Activated T-helper 2 cell treated with anti-CD3 and anti-CD28 coated beads, Interferon-gamma antibody, Interleukin-2, Interleukin-4, amounts not matched to agents 10 μg/mL and 5 μg/mL and 100 μg/mL, durations not matched to agents 14 hours and 24 hours and 36 hours (primary cell): ENCODE measurements at places on chromosomes 7 and 10. TPM values are rescaled to one million over a fixed set of nuclear protein-coding genes. Genes with fewer than 3 reads are reported as not detected.

Gene SLC29A3
- total RNA-seq, result 7.2 and 7.3 TPM in 2 replicates

Gene ELOVL3
- total RNA-seq, result not detected in 2 replicates

Gene ACSM6
- not detected in 2 replicates for total RNA-seq

Gene UTF1
- 0.16 and 0.28 TPM in 2 replicates for total RNA-seq

Gene GPC2
- total RNA-seq, result 7.0 and 7.8 TPM in 2 replicates

Gene GIMAP8
- total RNA-seq, result 6.1 and 7.0 TPM in 2 replicates

Gene ELAPOR2
- total RNA-seq, result 2.4 and 2.7 TPM in 2 replicates

- H3K27me3 ChIP-seq, result no peaks in the 10 kb centered on the region
- no peak for DNase-seq
- no peaks in the 10 kb centered on the region for H3K4me1 ChIP-seq
These were observed 21.6 kb upstream of the RPEL1 start for GRCh38 chr10:103224133-103224532.

GRCh38 chr7:6889252-6889812 is 63.3 kb upstream of the CCZ1B start:
- no peaks in the 10 kb centered on the region for H3K4me1 ChIP-seq
- no peaks in the 10 kb centered on the region for H3K36me3 ChIP-seq
- no peak overlapping the region for H3K27ac ChIP-seq
- H3K4me3 ChIP-seq, result no peak overlapping the region
- no peak for DNase-seq

DNA sequence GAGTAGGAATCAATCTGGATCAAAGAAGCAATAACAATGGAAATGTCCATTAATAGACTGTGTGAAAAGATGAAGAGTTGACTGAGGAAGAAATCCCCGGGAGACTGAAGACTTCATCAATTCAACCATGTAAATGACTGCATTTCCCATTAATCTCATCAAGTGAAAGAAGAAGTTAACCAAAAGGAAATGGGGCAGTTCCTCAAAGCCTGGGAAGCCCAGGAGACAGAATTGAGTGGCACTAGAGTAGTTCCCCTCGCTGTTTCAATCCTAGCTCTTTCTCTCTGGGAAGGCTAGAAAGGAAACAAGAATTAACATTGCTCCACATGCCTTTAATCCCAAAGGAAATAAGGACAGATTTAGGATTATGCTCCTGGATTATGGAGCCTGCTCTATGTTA is 4.8 kb upstream of the OR6V1 start:
- H3K4me1 ChIP-seq, result peaks cover 10% of the 10 kb centered on the region
- H3K4me3 ChIP-seq, result no peak overlapping the region
- H3K27me3 ChIP-seq, result peaks cover 3% of the 10 kb centered on the region

GRCh38 chr10:82742478-82742877 is 867.5 kb downstream of the NRG3 start:
- no peaks in the 10 kb centered on the region for H3K27me3 ChIP-seq
- H3K36me3 ChIP-seq, result no peaks in the 10 kb centered on the region
- no peak for DNase-seq
- no peak overlapping the region for H3K27ac ChIP-seq
- H3K4me3 ChIP-seq, result no peak overlapping the region
- H3K4me1 ChIP-seq, result no peaks in the 10 kb centered on the region

- H3K36me3 ChIP-seq, result no peaks in the 10 kb centered on the region
- no peak for DNase-seq
- H3K27me3 ChIP-seq, result peaks cover 31% of the 10 kb centered on the region
- no peak overlapping the region for H3K4me3 ChIP-seq
- no peaks in the 10 kb centered on the region for H3K4me1 ChIP-seq
These were observed 3.3 kb downstream of the PLXDC2 start for GRCh38 chr10:19819419-19820033.

GRCh38 chr10:63464402-63465292 is 1.1 kb downstream of the JMJD1C start:
- H3K4me1 ChIP-seq, result peaks cover 10% of the 10 kb centered on the region
- no peak for DNase-seq
- no peak overlapping the region for H3K27ac ChIP-seq
- H3K36me3 ChIP-seq, result no peaks in the 10 kb centered on the region

- no peak for DNase-seq
- no peaks in the 10 kb centered on the region for H3K4me1 ChIP-seq
- no peaks in the 10 kb centered on the region for H3K36me3 ChIP-seq
- no peak overlapping the region for H3K4me3 ChIP-seq
- H3K27me3 ChIP-seq, result peaks cover 3% of the 10 kb centered on the region
These were observed 74.3 kb upstream of the CSTF2T start for GRCh38 chr10:51773681-51774080.

GRCh38 chr7:100759357-100760171 is 26.2 kb downstream of the ZAN start:
- H3K27me3 ChIP-seq, result peaks cover 2% of the 10 kb centered on the region
- no peaks in the 10 kb centered on the region for H3K4me1 ChIP-seq
- H3K27ac ChIP-seq, result no peak overlapping the region
- DNase-seq, result no peak
- no peak overlapping the region for H3K4me3 ChIP-seq
- no peaks in the 10 kb centered on the region for H3K36me3 ChIP-seq

DNA sequence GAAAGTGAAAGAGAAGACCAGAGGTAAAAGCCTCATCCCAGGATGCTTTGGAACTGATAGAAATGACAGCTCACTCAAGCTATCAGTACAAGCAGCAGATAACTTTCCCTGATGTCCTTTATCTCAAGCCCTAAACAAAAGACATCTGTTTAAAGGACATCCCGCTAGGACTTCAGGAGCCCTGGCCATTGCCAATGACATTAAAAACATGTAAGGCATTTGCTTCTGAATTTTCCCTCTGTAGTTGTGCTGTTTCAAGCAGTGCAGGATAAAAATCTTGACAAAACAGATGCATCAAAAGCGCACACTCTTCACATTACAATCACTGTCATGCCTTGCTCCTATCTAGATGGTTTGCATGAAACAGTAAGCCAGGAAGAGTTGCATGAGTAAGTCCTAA is 159.8 kb downstream of the AOAH start:
- no peak overlapping the region for H3K4me3 ChIP-seq
- no peaks in the 10 kb centered on the region for H3K27me3 ChIP-seq
- DNase-seq, result no peak
- no peak overlapping the region for H3K27ac ChIP-seq
- peaks cover 52% of the 10 kb centered on the region for H3K36me3 ChIP-seq
- H3K4me1 ChIP-seq, result peaks cover 6% of the 10 kb centered on the region

DNA sequence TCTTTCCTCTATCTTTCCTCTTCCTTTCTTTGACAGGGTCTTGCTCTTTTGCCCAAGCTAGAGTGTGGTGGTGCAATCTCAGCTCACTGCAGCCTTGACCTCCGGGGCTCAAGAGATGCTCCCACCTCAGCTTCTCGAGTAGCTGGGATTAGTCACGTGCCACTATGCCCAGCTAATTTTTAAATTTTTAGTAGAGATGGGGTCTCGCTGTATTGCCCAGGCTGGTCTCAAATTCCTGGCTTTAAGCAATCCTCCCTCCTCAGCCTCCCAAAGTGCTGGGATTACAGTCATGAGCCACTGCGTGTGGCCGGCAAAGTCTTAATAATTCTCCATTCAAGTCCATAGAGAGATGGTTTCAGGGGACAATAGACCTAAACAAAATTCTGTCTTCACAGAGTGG is 40.2 kb downstream of the COL26A1 start:
- no peak overlapping the region for H3K27ac ChIP-seq
- peaks cover 11% of the 10 kb centered on the region for H3K27me3 ChIP-seq
- no peak for DNase-seq
- H3K4me1 ChIP-seq, result no peaks in the 10 kb centered on the region

- H3K4me1 ChIP-seq, result peaks cover 19% of the 10 kb centered on the region
- H3K27ac ChIP-seq, result no peak overlapping the region
- no peak for DNase-seq
- no peaks in the 10 kb centered on the region for H3K27me3 ChIP-seq
- no peaks in the 10 kb centered on the region for H3K36me3 ChIP-seq
- H3K4me3 ChIP-seq, result no peak overlapping the region
These were observed 55.9 kb downstream of the ZNF467 start for GRCh38 chr7:149717481-149717880.

GRCh38 chr7:7344583-7344982 is 162.2 kb downstream of the C1GALT1 start:
- H3K36me3 ChIP-seq, result no peaks in the 10 kb centered on the region
- H3K27ac ChIP-seq, result no peak overlapping the region
- H3K4me1 ChIP-seq, result no peaks in the 10 kb centered on the region
- H3K4me3 ChIP-seq, result no peak overlapping the region
- DNase-seq, result no peak
- peaks cover 26% of the 10 kb centered on the region for H3K27me3 ChIP-seq

DNA sequence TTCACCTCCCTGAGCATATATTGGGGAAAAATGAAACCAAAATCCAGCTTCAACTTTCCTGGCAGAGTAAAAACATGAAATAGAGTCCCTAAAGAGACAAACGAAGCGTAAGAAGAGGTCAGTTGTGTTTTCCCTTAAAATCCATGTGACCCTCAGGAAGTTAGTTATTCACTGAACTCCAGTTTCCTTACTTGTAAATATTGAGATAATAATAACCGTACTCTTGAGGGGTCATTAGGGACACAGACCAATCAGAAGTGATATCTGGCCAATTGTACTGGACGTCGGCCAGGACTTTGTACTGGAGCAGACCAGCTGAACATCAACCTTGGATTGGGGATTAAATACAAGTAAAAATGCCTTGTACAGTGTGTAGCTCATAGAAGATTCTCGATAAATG is 167.0 kb downstream of the GATA3 start:
- peaks cover 2% of the 10 kb centered on the region for H3K36me3 ChIP-seq
- peaks cover 31% of the 10 kb centered on the region for H3K4me1 ChIP-seq
- no peak for DNase-seq
- H3K4me3 ChIP-seq, result no peak overlapping the region
